ENCODE measurements at places on chromosomes 13 and 19. TPM values are rescaled to one million over a fixed set of nuclear protein-coding genes. Genes with fewer than 3 reads are reported as not detected.
A peak's percentile ranks its signal among the peaks of the same experiment; 100 is the strongest.

TNNT1 gene
- total RNA-seq: 0.54 TPM

TEX101 gene
- total RNA-seq: not detected

SIGLECL1 gene
- not detected for total RNA-seq

ADGRE1 gene
- 0.50 TPM for total RNA-seq

FPR3 gene
- total RNA-seq: 2.2 TPM

ZNF628 gene
- 5.9 TPM for total RNA-seq

IZUMO2 gene
- not detected for total RNA-seq

- H3K4me1 ChIP-seq: no peaks in the 10 kb centered on the region
- no peak for DNase-seq
- no peaks in the 10 kb centered on the region for H3K36me3 ChIP-seq
- H3K27ac ChIP-seq: no peak overlapping the region
- no peak overlapping the region for H3K4me3 ChIP-seq
These were observed 13.0 kb downstream of the NTN5 start for GRCh38 chr19:48659768-48660167.

GRCh38 chr19:5996623-5997320 is 18.8 kb upstream of the RANBP3 start:
- DNase-seq: no peak
- no peak overlapping the region for H3K4me3 ChIP-seq
- H3K36me3 ChIP-seq: no peaks in the 10 kb centered on the region
- H3K4me1 ChIP-seq: no peaks in the 10 kb centered on the region

- no peak overlapping the region for H3K27ac ChIP-seq
- H3K4me1 ChIP-seq: no peaks in the 10 kb centered on the region
- DNase-seq: no peak
- no peaks in the 10 kb centered on the region for H3K36me3 ChIP-seq
- H3K27me3 ChIP-seq: no peaks in the 10 kb centered on the region
These were observed 110.8 kb upstream of the C1QTNF9B start for GRCh38 chr13:24007979-24008620.

- H3K4me1 ChIP-seq: no peaks in the 10 kb centered on the region
- no peak overlapping the region for H3K4me3 ChIP-seq
- H3K36me3 ChIP-seq: no peaks in the 10 kb centered on the region
- H3K27me3 ChIP-seq: no peaks in the 10 kb centered on the region
- DNase-seq: no peak
These were observed 476.7 kb downstream of the RFC3 start for GRCh38 chr13:34294483-34295129.

DNA sequence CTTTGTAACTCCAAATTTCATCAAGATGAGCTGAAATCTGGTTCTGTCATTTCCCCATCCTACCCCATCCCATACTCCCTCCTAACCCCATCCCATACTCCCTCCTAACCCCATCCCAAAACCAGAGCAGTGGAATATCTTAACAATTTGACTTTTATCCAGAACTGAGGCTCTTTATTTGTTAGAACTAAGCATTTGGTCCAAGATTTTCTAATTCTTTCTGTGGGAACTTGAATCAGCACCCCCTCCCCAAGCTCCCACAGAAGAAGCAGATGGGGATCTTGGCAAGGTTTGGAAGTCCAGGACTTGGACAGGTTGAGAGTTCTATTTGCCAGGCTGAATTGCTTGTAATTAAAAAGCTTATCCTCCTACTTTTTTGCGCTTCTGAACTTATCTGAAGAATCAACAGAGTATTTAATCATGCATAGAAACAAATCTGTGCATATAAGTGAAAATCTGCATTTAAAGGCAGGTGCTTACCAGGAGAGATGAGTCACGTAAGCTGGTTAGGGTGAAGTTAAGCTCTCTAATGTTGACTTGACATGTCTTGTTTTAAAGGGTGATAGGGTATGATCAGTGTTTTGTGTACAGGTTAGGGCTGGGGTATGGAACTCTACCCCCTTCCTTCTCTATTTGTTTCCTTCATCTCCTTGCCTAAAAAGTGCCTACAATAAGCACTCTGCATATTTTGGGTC is 111.1 kb downstream of the COG6 start:
- no peak for DNase-seq
- H3K27me3 ChIP-seq: no peaks in the 10 kb centered on the region
- H3K4me1 ChIP-seq: no peaks in the 10 kb centered on the region
- no peak overlapping the region for H3K27ac ChIP-seq
- H3K36me3 ChIP-seq: no peaks in the 10 kb centered on the region
- H3K4me3 ChIP-seq: no peak overlapping the region

DNA sequence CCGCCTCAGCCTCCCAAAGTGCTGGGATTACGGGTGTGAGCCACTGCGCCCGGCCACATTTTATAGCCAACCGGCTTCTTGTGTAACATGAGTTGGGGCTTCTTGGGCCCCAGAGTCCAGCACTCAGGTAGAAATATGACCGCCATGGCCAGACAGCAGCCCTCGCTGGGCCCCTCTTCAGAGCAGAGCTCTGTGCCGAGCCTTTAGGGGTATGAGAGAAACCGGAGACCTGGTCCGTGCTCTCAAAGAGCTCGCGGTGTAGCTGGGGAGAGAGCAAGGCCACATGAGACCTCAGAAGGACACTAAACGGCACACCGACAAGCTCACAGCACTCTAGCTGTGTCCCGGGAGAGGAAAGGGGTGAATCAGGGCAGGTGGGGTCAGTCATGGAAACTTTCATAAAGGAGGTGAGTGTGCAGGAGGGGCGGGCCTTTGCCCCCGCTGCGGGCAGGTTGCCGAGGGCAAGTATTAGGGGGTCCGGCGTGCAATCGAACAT is 15.8 kb downstream of the ACTN4 start:
- H3K4me1 ChIP-seq: peaks cover 77% of the 10 kb centered on the region
- H3K4me3 ChIP-seq: no peak overlapping the region
- no peaks in the 10 kb centered on the region for H3K36me3 ChIP-seq
- H3K27me3 ChIP-seq: no peaks in the 10 kb centered on the region
- H3K27ac ChIP-seq: peak overlapping the region; percentile 82

- H3K27ac ChIP-seq: no peak overlapping the region
- H3K4me3 ChIP-seq: no peak overlapping the region
- H3K27me3 ChIP-seq: no peaks in the 10 kb centered on the region
- H3K36me3 ChIP-seq: peaks cover 8% of the 10 kb centered on the region
- no peak for DNase-seq
These were observed 4.1 kb downstream of the ZNF296 start for GRCh38 chr19:45071969-45072790.

DNA sequence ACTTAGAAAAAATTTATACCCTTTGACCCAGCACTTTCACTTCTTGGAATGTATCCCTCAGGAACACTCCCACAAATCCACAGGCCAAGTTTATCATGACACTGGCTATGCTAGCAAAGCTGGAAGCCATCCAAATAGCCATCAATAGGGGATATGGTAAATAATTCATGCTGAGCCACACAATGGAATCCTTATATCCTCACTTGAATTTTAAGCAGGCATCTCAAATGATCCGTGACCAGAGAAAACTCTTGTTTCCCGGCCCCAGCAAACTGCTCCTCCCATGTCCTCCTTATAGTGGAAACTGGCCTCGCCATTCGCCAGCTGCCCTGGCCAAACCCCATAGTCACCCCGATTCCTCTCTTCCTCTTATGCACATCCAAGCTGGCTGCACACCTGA is 37.6 kb downstream of the GRIK5 start:
- no peaks in the 10 kb centered on the region for H3K36me3 ChIP-seq
- no peak overlapping the region for H3K4me3 ChIP-seq
- no peak overlapping the region for H3K27ac ChIP-seq
- DNase-seq: no peak

- peaks cover 42% of the 10 kb centered on the region for H3K4me1 ChIP-seq
- H3K36me3 ChIP-seq: no peaks in the 10 kb centered on the region
- H3K4me3 ChIP-seq: no peak overlapping the region
- H3K27me3 ChIP-seq: no peaks in the 10 kb centered on the region
- H3K27ac ChIP-seq: no peak overlapping the region
These were observed 9.7 kb downstream of the MBNL2 start for GRCh38 chr13:97231829-97232196.

- no peaks in the 10 kb centered on the region for H3K27me3 ChIP-seq
- DNase-seq: no peak
- no peaks in the 10 kb centered on the region for H3K4me1 ChIP-seq
- H3K27ac ChIP-seq: no peak overlapping the region
- no peaks in the 10 kb centered on the region for H3K36me3 ChIP-seq
These were observed 168.8 kb downstream of the OLFM4 start for GRCh38 chr13:53197424-53197823.

- H3K36me3 ChIP-seq: no peaks in the 10 kb centered on the region
- H3K4me1 ChIP-seq: peaks cover 9% of the 10 kb centered on the region
- no peak overlapping the region for H3K4me3 ChIP-seq
- no peak overlapping the region for H3K27ac ChIP-seq
- no peak for DNase-seq
- H3K27me3 ChIP-seq: no peaks in the 10 kb centered on the region
These were observed 99.0 kb downstream of the MBNL2 start for GRCh38 chr13:97321101-97321500.

DNA sequence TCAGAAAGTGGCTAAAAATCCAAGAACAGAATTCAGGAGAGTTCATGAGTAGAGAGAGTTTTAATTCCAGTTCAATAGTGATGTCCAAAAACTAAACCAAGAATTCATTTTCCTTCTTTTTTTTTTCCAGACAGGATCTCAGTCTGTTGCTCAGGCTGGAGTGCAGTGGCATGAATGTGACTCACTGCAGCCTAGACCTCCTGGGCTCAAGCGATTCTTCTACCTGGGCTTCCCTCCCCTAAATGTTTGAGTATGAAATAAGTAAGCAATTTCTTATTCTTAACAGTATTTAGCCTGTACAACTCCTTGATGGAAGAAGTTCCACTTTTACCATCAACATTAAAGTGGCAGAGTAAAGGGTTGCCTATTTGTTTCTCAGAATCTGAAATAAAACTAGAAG is 3.8 kb downstream of the COMMD6 start:
- peaks cover 15% of the 10 kb centered on the region for H3K4me1 ChIP-seq
- no peaks in the 10 kb centered on the region for H3K36me3 ChIP-seq
- no peaks in the 10 kb centered on the region for H3K27me3 ChIP-seq
- H3K4me3 ChIP-seq: no peak overlapping the region
- H3K27ac ChIP-seq: no peak overlapping the region

DNA sequence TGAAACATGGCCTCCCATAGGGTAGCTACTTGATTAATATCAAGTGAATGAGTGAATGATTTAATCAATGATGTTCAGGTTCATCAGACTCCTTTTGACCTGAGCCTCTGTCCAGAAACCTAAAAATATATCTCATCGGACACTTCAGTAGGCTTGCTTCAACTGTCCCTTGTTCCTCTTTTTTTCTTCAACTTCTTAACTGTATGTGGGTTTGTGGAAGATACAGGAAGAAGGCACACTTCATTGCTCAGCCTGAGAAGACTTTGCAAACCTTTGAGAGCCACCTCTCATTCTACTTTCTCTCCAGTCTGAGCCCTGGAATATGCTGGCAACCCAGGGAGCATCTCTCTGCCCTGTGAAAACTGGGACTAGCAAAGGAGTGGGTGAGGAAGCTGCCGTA is 557.0 kb downstream of the FGF9 start:
- no peak overlapping the region for H3K27ac ChIP-seq
- H3K27me3 ChIP-seq: no peaks in the 10 kb centered on the region
- H3K4me1 ChIP-seq: no peaks in the 10 kb centered on the region
- no peak overlapping the region for H3K4me3 ChIP-seq

DNA sequence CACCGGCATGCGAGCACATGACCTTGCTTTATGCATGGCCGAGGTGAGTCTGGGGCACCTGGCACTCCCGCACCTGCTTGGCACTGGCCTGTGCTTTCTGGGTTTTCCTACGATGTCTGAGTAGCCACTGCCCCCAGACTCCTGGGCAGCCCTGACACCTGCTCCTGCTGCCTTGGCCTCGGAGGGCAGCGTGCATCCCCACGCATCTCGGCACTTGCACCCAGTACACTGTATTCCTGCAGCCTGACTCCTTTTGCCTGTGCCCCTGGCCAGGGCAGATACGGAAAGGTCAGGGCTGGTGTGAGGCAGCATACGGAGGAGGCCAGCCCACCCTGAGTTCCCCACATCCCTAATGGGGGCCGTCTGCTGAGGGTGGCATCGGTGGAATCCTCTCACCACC is 340.6 kb downstream of the TEX29 start:
- no peaks in the 10 kb centered on the region for H3K36me3 ChIP-seq
- H3K27me3 ChIP-seq: no peaks in the 10 kb centered on the region

DNA sequence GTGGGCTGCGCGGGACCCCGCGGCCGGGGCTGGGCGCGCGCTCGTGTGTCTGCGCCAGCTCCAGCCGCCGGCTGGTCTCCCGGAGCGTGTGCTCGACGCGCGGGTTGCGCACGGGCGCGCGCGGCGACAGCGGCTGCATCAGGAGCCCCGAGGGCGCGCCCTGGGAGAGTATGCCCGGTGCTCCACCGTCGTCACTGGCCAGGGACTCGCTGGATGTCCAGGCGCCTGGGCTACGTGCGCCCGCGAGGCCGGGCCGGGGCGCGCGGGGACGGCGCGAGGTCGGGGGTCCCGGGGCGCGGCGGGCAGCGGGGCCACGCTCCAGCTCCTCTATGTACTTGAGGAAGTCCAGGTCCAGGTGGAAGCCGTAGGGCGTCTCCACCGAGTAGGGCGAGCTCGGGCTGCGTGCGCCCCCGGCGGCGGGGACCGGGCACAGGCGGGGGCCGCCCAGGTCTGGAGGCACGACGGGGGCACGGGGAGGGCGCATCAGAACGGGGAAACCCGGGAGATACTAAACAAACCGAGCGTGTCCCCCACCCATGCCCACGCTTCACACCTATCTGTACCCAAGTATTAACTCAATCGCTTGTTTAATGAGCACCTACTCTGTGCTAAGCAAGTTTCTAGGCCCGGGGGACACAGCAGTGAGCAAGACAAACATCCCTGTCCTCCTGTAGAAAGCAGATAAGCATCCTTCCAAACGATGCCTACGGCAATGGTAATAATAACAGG is 7.6 kb downstream of the KANK3 start:
- peaks cover 3% of the 10 kb centered on the region for H3K4me1 ChIP-seq
- H3K36me3 ChIP-seq: no peaks in the 10 kb centered on the region
- DNase-seq: no peak
- H3K27ac ChIP-seq: no peak overlapping the region

DNA sequence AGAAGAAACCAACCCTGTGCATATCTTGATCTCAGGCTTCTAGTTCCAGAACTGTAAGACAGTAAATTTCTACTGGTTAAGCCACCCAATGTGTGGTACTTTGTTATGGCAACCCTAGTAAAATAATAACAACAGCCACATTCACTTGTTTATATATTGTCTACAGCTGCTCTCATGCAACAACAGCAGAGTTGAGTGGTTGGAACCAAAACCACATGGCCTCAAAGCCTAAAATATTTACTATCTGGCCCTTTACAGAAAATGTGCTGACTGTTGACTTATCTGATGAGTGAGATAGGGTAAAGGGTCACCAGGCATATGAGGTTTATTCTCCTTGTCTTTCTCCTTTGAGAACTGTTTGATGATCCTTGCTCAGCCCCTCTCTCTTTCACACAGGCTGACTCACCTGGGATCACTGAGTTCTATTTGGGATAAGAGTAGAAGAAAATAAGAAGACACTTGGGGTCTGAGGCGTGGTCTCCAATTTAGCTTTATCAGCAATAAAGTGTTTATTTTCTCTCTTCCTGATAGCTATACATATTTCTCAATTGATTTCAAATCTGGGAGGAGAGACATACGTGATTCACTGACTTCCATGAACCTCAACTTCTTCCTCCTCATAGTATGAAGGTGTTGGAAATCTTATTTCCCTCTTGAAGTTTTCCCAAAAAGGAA is 227.5 kb upstream of the STARD13 start:
- H3K27ac ChIP-seq: no peak overlapping the region
- H3K4me3 ChIP-seq: no peak overlapping the region
- H3K4me1 ChIP-seq: no peaks in the 10 kb centered on the region
